ENCODE measurements at places on chromosomes 4 and X. TPM values are rescaled to one million over a fixed set of nuclear protein-coding genes. Genes with fewer than 3 reads are reported as not detected.

Gene HNRNPD
- total RNA-seq = 106 TPM

Gene GPAT3
- 39.0 TPM for total RNA-seq

Gene PALLD
- total RNA-seq = 625 TPM

Gene UCHL1
- 26.4 TPM for total RNA-seq

Gene MCUB
- 25.9 TPM for total RNA-seq

Gene SMIM31
- not detected for total RNA-seq

DNA sequence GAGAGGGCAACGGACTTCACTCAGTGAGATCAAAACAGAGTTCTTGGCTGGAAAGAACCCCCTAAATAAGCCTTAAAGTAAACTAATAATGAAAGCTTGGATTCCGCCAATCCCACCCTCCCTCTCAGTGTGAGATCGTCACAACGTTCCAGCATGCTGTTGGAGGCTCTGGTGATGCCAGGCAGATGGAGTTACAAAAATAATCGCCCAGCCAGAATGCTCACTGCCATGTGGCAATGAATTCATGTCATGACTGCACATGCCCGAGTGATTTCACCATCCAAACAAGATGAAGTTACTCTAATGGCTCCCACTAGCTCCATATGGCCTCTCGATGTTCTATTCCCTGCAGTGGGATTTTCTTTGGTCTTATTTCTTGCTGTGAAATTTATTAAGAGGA, 248.0 kb downstream of the SPATA18 start:
- no peak for DNase-seq

GRCh38 chr4:88674979-88675378, 22.6 kb downstream of the NAP1L5 start:
- DNase-seq = no peak

- DNase-seq = no peak
Observed at GRCh38 chr4:89363786-89364185, 56.2 kb upstream of the GPRIN3 start.

DNA sequence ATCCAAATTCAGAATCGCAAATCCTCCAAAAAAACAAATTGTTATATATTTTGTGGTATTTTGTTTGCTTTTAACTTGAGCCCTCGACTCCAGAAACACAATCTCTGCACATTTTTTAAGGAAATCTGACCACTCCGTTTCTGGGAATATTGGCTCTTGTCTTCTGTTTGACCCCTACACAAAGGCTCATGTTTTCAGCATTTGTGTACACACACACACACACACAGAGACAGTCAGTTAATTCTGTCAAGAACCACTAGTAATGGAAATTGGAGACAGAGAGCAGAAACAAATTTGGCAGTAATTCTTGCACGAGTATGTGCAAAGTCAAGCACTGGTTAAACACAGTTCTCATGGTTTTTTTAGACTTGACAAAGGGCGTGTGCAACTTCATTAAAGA, 115.4 kb downstream of the AFAP1 start:
- DNase-seq = no peak

- peak; percentile 26 for DNase-seq
Observed at GRCh38 chrX:118603981-118604380, 108.4 kb downstream of the DOCK11 start.

DNA sequence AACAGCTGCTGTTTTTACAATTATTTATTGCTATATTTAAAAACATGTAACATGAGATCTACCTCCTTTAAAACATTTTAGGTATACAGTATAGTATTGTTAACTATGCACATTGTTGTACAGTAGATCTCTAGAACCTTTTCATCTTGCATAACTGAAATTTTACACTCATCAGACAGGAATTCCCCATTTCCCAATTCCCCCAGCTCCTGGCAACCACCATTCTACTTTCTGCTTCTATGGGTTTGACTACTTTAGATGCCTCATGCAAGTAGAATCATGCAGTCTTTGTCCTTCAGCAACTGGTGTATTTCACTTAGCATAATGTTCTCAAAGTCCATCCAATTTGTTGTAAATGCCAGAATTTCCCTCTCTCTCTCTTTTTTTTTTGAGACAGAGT, 9.7 kb upstream of the LSM6 start:
- DNase-seq = no peak

DNA sequence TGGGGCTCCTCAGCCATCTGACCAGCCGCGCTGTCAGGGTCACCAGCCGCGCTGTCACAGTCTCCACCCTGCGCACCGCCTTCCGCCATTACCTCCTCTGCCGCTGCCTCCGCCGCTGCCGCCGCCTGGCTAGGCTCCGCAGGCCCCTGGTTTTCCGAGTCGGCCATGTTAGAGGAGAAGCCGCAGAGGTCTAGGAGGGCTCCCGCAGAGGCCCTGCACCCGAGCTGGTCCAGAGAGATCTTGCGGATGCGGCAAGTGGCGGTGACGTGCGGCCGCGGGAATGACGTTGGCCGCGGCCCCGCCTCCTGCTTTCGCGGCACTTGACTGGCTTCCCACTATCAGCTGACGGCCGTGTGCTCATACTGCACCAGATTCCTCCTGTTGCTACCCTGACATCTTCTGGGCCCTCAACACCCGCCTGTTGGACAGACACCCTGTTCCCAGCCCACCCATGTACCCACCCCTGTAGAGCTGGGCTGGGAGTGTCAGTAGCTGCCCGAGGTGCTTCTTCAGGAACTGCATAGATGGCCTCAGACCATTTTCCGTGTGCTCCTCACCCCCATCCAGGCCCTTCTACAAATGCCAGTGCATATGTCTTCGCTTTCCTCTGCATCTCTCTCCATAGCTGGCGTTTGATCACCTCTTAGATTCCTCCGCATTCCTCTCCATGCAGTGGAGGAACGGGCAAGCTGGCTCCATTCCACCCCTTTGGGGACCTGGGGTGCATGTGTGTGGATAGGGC, at the start of gene NAP1L5:
NAP1L5 (minus strand) TSS at position 242 of the 742 bp plus-strand sequence; CDS start at position 167, 75 bp downstream.
- peak; percentile 82 for DNase-seq

GRCh38 chr4:153705743-153706468, 21.8 kb downstream of the TLR2 start:
- no peak for DNase-seq

DNA sequence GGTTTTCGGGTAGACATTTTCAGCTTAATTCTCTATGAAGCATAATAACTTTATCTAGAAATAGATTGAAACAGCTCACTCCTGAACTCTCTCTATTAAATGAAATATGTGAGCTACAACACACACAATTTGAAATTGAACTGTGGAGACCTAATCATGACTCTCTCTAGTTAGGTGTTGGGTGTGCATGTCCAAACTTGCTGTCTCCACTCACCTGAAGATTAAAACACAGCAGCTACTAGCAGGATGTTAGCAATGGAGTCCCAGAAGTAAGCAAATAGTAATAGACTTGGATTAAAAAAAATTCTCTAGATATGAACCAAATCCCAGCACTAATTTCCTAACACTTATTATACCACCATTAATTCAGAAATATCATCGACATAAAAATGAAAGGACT, 173.1 kb downstream of the FSTL5 start:
- no peak for DNase-seq

DNA sequence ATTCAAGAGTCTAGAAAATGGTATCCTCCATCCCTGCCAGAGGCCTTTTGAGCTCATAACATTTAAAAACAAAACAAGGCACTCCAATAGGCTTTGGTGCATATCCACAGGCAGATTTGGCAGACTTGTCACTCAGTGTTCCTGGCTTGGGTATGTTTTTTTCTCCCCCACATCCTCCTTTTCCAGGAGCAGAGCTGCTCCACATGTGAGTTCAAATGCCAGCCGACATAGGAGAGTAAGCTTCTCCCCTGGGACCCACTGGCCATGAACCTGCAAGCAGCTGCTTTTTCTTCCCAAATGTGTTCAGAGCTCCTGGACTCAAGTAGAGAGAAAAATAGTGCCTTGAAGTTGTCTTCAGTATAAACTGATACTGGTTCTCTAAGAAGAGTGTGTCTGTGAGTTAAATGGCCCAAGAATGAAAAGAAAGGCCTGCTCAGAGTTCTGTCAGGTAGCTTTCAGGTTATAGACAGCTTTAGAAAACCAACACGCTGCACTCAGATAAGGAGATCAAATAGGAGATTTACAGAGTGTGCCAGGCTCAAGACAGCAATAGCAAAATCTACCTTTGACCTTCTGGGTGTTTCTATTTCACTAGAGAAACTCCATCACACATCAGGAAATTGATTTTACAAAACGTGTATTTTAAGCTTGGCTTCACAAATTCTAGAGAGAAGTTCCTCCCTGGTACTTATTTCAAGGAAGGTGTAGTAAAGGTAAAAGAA, 162.5 kb upstream of the GALNT7 start:
- no peak for DNase-seq

- DNase-seq = no peak
Observed at GRCh38 chrX:152637649-152638442, at the start of gene GABRQ. TSS of gene GABRQ (plus strand) at chrX:152637895. CDS start at chrX:152638203, 308 bp downstream.

GRCh38 chr4:1012034-1012739, 761 bp downstream of the FGFRL1 start:
- no peak for DNase-seq

DNA sequence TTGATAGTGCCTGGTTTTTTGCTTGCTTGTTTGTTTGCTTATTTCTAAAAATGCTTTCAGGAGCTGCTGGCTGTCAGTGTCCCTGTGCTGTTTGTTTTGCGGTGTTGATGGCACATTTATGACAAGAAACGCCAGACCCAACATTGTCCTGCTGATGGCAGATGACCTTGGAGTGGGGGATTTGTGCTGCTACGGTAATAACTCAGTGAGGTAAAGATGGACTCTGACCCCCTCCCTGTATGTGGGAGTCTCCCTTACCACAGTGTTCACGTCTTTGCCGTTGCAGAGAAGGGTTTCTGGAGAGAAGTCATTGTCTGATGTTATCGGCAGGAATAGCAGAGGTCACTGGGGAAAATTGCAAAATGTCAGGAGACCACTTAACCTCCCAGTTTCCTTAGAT, at the start of gene ARSH:
ARSH (plus strand) TSS at position 52 of the 400 bp plus-strand sequence; CDS start at position 119, 67 bp downstream.
- DNase-seq = no peak

DNA sequence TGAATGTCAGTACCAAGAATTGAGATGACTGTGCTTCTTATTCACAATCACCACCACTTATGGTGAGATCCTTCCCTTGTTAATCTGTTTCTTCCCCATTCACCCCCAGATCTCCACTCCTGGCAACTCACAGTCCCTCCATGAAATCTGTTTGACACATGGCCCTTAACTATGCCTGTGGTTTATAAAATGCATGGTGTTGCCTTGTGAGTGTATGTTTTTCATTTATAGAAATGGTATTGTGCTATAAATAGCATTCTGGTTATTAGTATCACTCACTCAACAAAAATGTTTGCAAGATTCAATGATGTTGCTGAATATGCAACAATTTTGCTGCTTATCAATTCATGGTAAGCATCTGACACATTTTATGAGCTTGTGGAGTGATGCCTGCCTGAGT, 131.0 kb downstream of the PRKX start:
- no peak for DNase-seq

DNA sequence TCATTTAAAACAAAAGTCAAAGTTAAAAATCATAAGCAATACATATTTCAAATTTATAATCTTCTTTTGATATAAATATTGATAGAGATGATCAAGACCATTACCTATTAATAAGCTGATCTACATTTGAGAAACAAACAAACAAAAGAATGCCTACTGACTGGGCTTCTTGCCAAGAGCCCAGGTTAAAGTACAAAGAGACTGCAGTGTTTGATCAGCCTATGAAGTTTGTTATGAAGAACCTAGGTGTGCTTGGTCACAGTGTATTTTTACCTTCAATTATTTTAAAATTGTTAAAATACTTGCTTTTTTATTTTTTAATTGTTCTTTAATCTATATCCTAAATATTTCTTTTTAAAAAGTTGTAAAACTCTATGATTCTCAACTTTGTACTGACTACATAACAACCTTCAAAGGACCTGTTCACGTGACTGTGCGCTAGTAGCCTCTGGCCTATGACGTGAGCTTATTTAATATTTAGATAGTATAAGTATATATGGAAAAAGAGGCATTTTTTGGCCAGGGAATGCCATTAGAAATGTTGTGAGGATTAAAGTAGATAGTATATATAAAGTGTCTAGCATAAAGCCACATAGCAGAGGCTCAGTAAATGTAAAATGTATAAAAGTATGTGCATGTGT, 11.4 kb upstream of the SLC39A8 start:
- no peak for DNase-seq

DNA sequence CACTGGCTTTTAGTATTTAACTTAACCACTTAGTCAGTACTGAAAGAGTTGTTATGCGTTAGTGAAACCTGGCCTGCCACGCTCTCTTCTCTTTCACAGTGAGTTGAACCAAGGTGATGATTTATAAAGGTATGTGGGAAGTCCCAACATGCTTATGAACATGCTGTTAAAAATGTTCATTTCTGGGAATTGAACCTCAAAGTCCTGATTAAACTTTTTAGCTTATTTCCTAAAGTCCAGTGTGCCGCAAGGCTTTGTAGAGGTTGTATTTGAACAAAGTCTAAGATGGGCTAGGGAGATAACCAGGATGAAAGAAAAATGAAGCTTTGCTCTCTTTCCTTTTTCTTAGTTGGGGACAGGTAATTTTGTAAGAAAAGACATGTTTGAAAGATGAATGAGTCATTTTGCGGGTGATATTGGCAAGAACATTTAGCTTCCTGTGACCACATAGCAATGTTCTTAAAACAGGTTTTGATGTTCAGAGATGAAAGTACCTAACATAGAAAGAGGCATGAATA, 270.3 kb downstream of the DTHD1 start:
- no peak for DNase-seq

DNA sequence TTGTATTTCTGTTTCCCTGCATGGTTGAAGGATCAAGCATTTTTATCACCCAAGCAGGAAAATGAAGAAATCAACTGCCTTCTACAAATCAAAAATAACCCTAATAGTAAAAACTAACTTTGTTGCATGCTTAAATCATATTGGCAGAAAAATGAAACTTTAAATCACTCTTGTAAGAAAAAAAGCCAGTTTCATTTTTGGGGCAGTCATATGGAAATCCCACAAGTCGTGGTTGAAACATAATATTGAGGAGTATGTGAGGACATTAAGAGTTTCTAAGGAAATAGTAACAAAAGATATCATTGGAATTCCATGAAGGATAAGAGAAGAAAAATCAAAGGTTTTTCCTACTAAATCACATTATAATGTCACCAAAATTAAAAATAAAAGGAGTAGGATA, 8.4 kb downstream of the TEC start:
- no peak for DNase-seq

DNA sequence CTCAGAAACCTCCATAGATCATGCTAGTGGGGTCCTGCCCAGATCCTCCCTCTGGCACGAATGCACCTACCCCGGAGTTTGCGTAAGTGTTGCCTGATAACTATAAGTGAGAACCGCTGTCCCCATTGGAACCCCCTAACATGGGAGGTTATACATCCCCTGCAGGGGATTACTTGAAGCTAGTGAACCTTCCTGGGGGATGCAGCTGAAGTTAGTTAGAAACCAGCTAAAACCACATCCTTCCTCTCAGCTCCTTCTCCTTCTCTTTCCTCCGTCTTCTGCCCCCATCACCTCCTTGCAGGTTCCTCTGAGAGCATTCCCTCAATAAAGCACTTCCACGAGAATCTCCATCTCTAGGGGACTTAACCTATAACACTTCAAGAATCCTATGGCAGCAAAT, 95.0 kb downstream of the ZNF827 start:
- DNase-seq = no peak

DNA sequence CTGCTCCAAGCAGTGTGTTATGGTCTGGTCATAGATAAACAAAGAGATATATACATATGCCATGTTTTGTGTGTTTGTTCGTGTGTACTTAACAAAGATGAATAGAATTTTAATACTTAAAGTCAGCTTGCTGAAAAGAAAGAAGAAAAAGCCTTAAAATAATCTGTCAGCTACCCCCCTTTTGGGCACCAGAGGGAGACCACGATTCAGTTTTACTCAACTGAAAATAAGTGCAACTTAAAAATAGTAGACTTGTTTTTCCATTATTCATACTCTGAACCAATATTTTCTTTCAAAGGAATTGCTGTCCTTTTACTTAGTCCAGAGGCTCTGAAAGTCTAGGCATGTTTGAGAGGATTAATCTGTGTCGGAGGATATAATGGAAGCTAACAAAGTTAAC, 181.7 kb upstream of the AGTR2 start:
- no peak for DNase-seq
